ENCODE measurements at places on chromosomes 2 and 18.

- DNase-seq: no peak
These were observed 131.4 kb downstream of the KCNS3 start for GRCh38 chr2:18009891-18010290.

DNA sequence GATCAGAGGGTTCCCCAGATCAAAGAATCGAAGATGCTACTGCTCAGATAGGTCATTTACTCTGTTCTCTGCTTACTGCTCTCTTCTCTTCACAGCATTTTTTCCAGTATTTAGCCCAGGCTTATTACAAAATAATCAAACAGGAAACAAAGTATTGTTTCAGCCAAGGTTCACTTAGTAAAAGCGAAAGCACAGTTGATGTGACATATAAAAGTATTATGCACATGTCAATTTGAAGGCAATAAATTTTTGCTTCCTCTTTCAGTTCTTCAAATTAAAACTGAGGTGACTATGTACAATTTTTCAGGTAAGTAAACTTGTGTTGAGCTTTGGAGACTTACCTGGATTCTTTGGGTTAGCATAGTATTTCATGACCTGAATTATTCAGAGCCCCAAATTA lies 262.8 kb upstream of the CHST9 start:
- no peak for DNase-seq

DNA sequence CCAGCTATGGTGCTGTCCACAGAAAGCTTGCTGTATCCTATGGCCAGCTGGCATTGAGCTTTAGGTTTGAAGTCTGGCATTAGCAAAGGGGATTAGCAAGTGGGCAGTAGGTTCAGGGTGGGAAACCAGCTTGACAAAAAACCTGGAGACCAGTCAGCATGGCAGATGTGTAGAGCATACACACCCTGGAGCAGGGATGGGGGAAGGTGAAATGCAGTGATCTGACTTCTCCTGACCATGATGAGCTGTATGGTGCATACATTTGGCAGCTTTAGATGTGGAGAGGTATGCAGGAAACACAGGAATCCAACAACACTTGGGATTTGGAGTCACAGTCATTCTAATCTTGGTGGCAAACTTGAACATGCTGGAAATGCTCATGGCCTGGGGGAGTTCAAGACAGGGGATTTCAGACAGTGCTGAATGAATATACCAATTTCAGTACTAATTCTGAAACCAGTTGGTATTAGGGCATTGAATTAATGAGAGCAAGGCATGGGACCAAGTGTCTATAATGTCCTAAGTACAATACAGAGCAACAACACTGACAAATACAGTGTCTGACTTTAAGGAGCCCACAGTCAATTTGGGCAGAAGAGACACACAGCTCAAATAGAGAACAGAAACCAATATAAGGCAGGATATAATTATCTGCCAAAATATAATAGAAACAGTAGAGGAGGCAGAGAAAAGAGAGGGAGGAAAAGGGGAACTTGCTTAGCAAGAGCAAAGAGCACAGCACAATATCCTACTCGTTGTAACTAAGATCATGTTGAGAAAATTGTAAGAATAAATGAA lies 11.8 kb downstream of the ARHGAP15 start:
- DNase-seq: no peak

- DNase-seq: no peak
These were observed 50.6 kb upstream of the YWHAQ start for GRCh38 chr2:9681427-9681817.

GRCh38 chr2:197028230-197028629 lies 101.7 kb upstream of the PGAP1 start:
- no peak for DNase-seq

DNA sequence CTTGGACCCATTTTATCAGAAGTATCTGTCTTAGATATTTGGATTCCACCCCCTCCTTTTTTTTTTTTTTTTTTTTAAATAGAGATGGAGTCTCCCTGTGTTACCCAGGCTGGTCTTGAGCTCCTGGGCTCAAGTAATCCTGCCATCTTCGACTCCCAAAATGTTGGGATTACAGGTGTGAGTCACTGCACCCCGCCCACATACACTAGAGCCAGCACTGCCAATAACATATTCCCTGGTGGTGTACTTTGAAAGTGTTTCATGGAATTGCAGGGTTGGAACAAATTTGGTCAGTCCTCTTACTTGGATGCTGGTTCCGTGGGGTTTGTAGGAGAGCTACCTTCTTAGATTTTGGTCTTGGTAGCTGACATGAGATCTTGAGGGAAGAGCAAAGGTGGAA lies 15.0 kb downstream of the PDCL3 start:
- no peak for DNase-seq

DNA sequence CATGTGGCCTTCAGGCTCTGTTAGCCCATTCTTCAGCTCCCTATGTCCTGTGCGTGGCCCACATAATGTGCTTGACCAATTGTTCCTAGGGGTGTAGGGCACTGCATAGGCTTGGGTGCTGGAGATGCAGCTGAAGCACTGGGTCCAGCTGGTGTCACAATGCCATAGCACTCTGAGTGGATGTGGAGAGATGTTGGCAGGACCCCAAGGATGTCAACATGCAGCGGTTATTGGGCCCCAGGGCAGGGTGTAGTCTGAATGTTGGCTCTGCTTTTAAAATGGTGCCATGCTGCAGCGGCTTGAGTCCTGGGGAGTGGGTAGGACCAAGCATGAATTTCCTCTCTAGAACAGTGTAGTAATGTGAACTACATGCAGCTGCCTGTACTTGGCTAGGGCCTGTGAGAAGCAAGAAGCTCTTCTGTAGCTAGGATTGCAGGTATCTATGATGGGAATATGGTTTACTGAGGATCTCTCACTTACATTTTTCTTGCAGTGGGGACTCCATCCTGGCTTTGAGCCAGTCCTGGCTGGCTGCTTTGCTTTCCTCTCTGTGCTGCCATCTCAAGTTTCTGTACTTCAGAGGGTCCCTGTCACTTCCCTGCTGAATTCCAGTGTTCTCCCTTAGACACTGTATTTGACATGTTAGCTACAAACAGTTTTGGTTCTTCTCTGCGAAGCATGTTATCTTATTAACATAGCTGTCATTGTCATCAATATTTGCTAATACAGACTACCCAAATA lies 148.4 kb downstream of the CSRNP3 start:
- DNase-seq: no peak

- no peak for DNase-seq
These were observed 10.1 kb upstream of the TNFAIP6 start for GRCh38 chr2:151347294-151347693.

GRCh38 chr2:239252393-239252792 lies 148.4 kb downstream of the HDAC4 start:
- DNase-seq: no peak

GRCh38 chr2:88739985-88740600 lies 48.6 kb downstream of the RPIA start:
- peak; percentile 18 for DNase-seq

DNA sequence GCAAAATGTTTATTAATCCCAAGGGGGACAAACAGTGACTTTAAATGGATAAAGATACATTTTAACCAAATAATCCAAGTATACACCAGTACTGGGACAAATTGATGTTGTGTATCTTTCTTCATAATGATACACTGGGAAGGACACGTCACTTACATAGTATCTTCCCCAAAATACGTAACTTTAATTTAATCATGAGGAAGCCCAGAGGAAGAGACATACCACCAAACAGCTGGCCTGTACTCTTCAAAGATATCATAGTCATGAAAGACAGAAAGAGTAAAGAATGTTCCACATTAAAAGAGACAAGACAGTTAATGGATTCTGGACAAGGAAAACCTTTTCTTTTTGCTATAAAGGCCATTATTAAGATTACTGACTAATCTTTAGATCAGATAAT lies 37.1 kb downstream of the AGFG1 start:
- DNase-seq: no peak

- DNase-seq: peak; percentile 97
These were observed at the start of gene THADA for GRCh38 chr2:43595603-43596412. TSS of gene THADA (minus strand) at chr2:43596038. CDS start at chr2:43592392, 3,646 bp downstream.

DNA sequence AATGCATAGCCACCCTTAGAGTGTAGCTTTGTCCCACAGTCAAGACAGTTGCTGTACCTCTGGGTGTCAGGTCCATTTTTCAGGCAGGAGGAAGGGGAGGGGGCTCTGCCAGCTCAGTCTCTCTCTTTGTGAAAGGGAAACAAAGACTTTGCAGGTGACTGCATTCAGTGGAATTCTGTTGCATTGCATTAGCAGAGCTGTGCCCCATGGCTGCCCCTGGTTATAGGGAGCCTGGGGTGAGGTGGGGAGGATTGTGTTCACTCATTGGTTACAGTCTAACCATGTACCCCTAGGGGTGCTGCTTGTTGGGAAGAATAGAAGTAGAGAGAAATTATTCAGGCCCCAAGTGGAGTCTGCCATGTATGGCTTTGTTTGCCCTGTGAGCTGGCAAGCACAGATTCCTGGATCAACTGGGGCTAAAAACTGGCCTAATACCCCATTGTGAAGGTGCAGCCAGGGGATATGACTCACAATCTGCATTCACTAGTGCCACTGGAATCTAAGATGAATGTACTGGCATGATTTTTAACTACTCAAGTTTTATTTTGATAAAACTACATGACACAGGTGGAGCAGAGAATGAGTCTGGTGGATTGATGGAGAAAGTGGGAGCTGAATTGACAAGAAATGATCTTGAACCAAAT lies 118.4 kb downstream of the SH3BP4 start:
- no peak for DNase-seq

GRCh38 chr2:2530334-2530733 lies 199.3 kb upstream of the MYT1L start:
- DNase-seq: no peak

- DNase-seq: no peak
These were observed 5.6 kb upstream of the CCDC74B start for GRCh38 chr2:130150181-130151144.

DNA sequence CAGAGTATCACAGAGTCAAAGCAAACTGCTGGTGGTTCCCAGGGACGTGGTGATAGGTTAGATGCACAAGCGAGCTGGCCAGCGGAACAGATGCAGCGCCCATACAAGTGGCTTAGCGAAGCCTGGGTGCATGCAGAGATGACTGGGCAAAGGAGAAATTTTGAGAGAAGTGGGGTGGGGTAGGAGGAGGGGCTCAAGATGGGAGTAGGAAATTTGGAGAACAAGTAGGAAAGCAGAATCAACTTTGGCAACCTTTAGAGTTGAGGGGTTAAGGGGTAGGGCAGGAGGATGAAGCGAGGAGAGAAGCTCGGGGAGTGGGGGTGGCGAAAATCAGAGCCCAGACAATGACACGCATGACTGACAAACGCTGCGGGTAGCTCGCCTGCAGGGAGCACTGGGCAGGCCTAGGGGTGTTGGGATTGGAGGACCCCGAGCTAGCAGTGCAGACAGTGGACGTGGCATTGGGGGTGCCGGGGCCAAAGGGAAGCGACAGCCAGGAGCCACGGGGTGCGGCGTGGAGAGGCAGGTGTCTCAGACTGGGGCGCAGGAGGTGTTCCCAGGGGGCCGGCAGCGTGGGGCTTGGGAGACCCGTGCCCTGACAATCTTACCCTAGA lies 431 bp downstream of the FAM98A start:
- DNase-seq: no peak

DNA sequence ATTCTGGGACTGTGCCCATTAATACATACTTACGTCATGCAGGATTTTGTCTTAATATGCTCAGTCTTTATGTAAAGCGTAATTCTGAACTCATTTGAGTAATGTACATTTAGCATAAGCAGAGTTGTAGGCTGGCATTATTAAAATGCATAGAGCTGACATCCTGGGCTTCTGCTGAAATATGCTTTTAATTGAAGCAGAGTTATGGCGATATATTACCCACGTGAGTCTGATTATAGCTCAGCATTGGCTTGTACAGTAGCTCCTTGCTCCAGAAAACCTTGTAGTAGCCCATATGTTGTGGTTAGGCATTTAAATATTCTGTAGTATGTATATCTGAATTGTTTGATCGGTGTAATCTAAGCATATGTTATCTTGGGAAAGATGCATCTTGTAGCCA lies 233.9 kb downstream of the PTGR3 start:
- DNase-seq: no peak

- DNase-seq: no peak
These were observed 188.2 kb downstream of the LDLRAD4 start for GRCh38 chr18:13406736-13407135.

GRCh38 chr2:217849154-217849975 lies 153.4 kb downstream of the TNS1 start:
- DNase-seq: no peak

- no peak for DNase-seq
These were observed 77.9 kb upstream of the CD226 start for GRCh38 chr18:70025580-70025979.

DNA sequence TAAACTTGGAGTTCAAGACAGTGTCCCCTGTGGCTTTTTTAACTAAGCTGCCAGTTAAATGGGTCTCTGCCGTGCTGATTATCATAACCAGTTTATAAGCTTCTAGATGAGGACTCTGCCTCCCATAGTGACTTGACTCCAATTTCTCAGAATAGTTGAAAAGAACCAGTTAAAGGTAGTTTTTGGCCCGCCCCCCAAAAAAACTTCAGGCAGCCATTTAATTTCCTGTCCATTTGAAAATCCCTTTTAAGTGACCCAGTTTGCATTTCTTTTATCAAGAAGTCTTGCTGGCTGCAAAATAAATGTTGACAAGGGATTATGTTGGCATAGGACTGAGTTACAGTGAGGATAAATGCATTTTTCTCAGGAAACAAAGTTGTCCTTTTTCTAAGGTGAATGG lies 2.3 kb downstream of the SLC20A1 start:
- DNase-seq: no peak

- no peak for DNase-seq
These were observed 95.3 kb upstream of the FANCL start for GRCh38 chr2:58336416-58336815.

DNA sequence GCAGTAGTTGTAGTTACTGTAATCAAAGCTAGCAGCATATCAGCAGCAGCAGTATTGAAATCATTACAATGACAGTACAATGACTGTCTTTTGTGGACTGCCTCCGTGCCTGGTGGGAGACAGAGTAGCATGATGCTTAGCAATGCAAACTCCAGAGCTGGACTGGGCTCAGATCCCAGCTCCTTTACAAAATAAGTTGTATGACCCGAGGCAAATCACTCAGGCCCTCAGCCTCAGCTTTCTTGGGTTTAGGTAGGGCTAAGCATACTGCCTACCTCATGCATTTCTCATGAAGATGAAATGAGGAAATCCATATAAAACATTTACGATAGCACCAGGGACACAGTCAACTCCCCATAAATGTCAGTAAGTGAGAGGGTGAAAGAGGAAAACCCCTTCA lies 170.7 kb downstream of the TTC32 start:
- no peak for DNase-seq

DNA sequence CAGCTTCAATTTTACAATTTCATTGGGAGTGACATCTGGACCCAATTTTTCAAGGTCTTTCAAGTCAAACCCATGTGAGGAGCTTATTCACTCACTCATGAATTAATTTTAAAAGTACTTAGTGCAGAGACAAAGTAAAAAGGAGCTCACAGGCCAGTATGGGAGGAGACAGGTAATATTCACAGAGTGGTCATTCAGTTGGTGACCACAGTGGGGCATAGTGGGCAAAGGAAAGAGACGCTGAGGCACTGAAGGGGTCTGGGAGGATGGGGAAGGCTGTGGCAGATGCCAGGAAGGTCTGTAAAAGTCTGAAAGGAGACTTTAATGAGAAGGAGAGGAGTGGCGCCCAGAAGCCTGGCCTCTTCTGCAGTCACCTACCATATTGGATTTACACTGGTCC lies 76.0 kb downstream of the CD8B2 start:
- no peak for DNase-seq

Data from NCI-H1105 (cell line).